NCI-H748 treated with DMSO at 0.1 percent for 48 hours (cell line): ENCODE measurements at places on chromosomes 12 and 14.

- DNase-seq = no peak
These were observed 117.8 kb upstream of the HIF1A start for GRCh38 chr14:61577506-61577931.

- DNase-seq = no peak
These were observed 40.9 kb upstream of the A2ML1 start for GRCh38 chr12:8781381-8782127.

DNA sequence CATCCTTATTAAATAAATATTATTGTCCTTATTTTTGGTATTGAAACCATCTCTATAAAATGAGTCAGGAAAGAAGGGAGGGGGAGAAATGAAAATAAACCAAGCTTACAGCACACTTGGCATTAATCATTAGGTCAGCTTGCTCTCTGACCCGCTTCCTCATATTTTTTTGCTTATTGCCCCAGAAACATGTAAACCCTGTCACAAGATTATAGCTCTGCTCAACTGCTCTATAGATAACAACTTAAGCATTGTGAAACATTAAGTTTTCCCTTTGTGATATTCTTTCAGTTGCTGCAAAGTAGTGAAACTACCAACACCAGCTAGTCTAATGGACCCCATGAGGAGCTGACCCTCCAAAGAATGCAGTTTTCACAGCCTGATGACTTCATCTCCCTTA lies 819.5 kb downstream of the SLC16A7 start:
- no peak for DNase-seq

- no peak for DNase-seq
These were observed 63.2 kb downstream of the SCARB1 start for GRCh38 chr12:124800506-124800905.
